ENCODE measurements at places on chromosomes 11 and 22. TPM values are rescaled to one million over a fixed set of nuclear protein-coding genes. Genes with fewer than 3 reads are reported as not detected.

GRCh38 chr11:77109236-77110019 is 6.8 kb downstream of the OMP start:
- DNase-seq: peak; percentile 92

- DNase-seq: no peak
These were observed 1.1 kb downstream of the TMEM25 start for GRCh38 chr11:118532091-118532490.

- DNase-seq: no peak
These were observed 6.2 kb upstream of the PIM3 start for GRCh38 chr22:49954354-49954753.

DNA sequence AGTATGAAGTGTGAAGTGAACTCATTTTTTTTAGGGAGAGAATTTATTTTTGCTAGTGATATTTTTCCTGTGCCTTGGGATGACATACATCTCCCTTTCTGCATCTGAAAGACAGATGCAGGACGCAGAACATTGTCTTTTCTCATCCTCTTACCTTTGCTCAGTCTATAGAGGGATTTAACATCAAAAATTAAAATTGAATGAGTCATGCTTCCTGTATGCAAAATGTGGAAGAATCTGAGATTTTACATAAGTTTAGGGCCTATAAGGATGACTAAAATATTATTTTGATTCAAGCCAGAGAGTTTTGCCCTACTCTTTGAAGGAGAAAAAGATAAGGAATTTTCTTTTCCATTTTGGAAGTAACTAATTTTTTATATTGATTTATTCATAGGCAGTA is 27.3 kb downstream of the XRCC6 start:
- no peak for DNase-seq

DNA sequence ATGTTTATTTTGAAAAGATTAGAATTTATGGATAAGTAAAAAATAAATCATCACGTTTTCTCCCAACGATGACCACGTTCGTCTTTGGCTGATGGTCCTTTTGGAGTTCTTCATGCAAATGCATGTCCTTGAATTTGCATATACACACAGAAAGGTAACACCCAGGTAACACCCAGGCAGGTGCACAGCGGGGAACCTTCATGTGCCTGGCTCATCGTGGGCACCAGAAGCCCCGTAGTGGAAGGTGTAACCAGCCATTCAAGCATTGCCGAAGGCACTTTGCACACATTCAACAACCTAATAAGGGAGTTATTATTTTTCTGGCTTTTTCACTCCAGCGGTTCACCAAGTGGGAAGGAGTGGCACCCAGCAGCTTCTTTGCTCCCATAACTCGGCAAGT is 404.6 kb downstream of the TBC1D22A start:
- no peak for DNase-seq

GRCh38 chr11:46121301-46121723 is at the start of gene PHF21A:
Gene PHF21A (minus strand): TSS chr11:46121454. CDS start chr11:46084219, 37,235 bp downstream.
- peak; percentile 90 for DNase-seq

- no peak for DNase-seq
These were observed 20.6 kb upstream of the OR9Q1 start for GRCh38 chr11:58003036-58003435.

DNA sequence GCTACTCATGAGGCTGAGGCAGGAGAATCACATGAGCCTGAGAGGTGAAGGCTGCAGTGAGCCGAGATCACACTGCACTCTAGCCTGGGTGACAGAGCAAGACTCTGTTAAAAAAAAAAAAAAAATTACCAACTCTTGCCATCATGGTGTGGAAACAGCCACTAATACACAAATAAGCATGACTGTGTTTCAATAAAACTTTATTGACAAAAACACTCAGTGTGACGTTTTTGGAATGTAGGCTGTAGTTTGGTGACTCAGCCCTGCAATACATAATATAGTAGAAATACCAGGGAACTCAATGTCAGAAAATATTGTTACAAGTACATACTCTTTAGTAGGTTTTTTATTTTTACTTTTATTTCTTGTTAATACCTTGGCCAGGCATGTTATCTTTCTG is 207.1 kb downstream of the CASP12 start:
- DNase-seq: no peak

DNA sequence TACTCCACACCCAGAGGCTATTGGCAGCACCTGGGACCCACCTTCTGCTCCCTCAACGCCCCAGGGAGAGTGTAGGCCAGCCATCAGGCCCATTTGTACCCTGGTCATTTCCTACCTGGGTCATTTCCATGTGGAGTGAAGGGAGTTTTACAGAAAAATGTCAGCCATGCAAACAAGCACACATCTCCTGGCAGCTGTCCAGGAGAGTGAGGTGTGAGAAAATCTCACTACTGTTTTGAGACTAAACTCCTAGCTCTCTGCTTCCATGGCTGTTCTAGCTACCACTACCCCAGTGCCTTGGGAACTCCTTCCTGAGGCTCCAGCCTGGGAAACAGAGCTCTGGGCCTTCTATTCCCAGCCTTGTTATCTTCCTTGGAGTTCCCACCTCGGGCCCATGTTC is 2.8 kb upstream of the TMPRSS13 start:
- DNase-seq: no peak

GRCh38 chr11:128669506-128670270 is 24.2 kb upstream of the FLI1 start:
- peak; percentile 30 for DNase-seq

DNA sequence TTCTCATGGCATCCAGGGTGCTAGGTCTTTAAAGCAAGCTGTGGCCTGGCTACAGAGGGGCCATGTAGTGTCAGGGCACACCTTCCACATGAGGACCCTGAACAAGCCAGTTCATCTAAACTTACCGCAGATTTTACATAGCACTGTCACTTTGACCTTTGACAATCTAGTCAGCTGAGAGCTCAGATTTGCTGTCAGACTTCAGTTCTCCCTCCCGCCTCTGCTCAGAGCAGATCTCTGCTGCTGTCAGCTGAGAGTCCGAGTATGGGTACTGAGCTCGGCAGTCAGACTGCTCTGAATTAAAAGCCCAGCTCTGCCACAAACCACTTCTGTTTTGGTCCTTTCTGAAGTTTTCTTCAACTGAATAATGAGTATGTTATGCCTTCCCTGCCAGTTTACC is 507.1 kb downstream of the SOX6 start:
- no peak for DNase-seq

DNA sequence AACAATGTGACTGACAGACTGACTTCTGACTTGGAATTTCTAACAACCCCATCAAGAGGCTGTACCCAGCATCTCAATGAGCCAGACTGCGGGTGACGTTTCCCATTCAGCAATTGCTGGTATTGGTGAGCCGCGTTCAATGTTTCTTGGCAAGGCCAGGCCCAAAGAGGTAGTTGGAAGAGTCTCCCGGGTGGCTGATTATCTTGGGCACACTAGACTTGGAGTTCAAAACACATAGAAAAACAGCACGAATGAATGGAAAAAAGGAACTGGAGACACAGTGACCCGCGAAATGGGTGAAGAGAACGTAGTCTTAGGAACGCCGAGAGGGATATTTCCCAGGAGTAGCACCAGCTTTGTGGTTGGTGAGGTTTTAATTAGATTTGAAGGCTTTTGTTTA is 115.7 kb downstream of the RPS6KA4 start:
- DNase-seq: no peak

Gene PKDREJ
- not detected for total RNA-seq

Gene PRG2
- total RNA-seq: 0.06 TPM

Gene CALCA
- not detected for total RNA-seq

All from LHCN-M2 (cell line).